ENCODE measurements at places on chromosomes 4 and X.
A peak's percentile ranks its signal among the peaks of the same experiment; 100 is the strongest.

- DNase-seq, result no peak
Measured at GRCh38 chr4:174697202-174697601, 131.8 kb downstream of the GLRA3 start.

DNA sequence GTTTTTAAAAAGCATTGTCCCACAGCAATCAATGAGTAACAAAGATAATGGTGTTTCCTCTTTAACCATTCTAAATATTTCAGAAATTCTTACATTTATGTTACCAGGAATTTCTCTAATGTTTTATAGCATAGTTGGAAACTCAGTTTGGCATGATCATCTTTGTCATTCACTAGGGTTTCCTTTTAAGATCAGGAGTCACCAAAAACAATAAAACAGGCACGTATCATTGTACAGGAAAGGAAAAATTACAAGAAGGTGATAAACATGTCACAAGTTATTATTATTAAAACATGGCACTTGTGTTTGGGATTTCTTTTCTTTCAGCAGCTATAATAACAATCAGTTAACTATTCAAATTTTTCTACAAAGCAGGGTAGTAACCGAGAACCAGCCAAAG lies 84.0 kb downstream of the SLC10A7 start:
- DNase-seq, result no peak

- no peak for DNase-seq
Measured at GRCh38 chrX:70001269-70001668, 48.5 kb downstream of the AWAT2 start.

- DNase-seq, result no peak
Measured at GRCh38 chr4:145552181-145552822, 66.9 kb upstream of the MMAA start.

- no peak for DNase-seq
Measured at GRCh38 chr4:22299678-22300077, 216.2 kb downstream of the ADGRA3 start.

DNA sequence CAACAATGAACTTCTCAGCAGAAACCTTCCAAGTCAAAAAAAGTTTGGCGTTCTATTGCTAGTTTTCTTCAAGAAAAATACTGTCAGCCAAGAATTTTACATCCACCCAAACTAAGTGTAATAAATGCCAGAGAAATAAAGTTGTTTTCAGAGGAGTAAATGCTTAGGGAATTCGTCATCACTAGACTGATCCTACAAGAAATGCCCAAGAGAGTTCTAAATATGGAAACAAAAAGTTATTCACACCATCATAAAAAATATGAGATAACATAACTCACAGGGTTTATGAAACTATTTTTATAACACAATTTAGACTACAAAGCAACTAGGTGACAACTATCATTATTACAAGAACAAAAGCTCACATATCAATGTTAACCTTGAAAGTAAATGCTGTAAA lies 259.5 kb upstream of the GABRA2 start:
- no peak for DNase-seq

GRCh38 chr4:38314663-38315062 lies 349.3 kb upstream of the KLF3 start:
- no peak for DNase-seq

GRCh38 chr4:26866203-26866602 lies 5.6 kb downstream of the STIM2 start:
- no peak for DNase-seq

GRCh38 chr4:138938366-138938690 lies 77.3 kb upstream of the NOCT start:
- peak; percentile 2 for DNase-seq

DNA sequence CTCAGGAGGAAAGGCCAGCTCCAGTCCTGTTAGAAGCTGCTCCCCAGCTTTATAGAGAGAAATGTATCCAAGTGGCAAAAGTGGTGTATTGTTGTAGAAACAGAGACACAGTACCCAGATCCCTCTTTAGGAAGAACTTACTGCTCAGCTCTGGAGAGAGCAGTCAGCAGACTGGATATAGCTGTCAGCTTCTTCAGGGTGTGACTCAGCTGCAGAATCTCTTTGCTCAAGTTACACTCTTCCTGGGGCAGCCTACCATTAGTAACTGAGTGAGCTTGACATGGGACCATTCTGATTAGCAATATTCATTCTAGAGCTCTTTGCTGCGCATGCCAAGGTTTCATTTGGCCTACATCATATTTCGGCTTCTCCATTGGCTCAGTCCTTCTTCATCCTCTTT lies 40.5 kb downstream of the ATP1B4 start:
- DNase-seq, result no peak
